ENCODE measurements at places on chromosomes 1 and 21.

DNA sequence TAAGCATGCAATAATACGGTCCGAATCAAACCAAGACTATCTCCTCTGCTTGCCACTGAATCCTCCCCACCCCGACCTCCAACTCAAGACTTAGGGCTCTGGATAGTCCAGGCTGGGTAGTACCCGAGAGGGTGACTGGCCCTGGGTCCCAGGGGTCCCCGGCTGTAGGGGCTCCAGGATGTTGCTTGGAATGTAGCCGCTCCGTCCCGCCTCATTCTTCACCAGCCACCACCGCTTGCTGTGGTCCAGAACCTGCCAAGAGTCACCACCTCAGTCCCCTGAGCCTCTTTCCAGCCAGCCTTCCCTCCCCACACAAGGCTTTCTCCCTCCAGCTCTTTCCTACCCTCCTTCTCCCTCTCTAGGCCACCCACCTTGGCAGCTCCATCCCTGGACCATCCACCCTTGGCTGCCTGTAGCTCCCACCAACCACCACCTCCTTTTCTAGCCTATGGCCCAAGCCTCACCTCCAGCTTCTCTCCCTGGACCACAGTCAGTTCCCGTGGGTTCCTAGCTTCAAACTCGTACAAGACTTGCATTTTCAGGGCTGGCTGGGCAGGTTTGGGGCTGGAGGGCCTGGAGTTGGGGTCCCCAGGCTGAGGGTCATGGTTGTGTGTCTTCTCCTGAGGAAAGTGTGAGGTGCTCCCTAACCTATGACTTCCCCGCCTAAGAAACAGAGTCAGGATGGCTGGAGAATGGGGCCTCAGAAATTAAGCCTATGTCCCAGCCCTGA lies 10.9 kb upstream of the GSTM3 start:
- no peak for DNase-seq

- DNase-seq = no peak
These were observed 635 bp upstream of the MMEL1 start for GRCh38 chr1:2633366-2633935.

DNA sequence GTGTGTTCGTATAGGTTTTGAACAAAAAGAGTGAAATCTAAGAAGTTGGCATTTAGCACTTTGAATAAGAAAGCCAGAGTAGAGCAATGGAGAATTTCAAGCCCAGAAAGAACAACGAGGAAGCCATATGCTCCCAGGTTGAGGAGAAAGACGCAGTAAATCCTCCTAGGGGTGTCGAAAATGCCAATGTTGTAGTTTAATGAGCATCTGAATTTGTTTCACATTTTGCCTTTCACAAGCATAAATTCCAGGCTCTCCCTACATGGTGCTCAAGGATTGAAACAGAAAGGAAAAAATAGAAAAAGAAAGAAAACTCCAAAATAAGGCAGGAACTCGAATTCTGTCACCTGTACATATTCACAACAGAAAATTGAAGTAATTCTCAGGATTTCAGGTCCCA lies 264.7 kb upstream of the SGIP1 start:
- no peak for DNase-seq

GRCh38 chr21:33286600-33287456 lies 20.7 kb downstream of the IL10RB start:
- DNase-seq = no peak

DNA sequence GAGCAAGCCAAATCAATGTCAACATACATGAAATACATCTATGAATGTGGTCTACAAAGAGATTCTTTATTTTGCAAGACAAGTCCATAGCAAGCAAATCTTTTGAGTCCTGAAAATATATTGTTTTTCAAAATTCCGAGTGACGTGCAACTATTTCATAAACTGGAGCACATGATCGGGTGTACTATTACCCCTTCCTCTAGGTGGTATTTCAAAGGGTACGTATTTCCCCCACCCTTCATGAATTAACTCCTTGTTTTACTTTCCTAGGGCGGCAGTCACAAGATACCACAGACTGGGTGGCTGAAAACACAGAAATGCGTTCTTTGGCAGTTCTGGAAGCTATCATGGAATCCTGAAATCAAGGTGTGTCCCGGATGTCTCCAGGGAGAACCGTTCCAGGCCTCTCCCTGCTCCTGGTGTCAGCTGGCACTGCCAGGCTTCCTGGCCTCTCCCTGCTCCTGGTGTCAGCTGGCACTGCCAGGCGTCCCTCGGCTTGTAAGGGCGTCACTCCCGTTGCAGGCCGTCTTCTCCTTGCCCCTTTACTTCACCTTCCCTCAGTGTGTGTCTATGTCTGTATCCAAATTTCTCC lies 55.3 kb downstream of the RIPK4 start:
- DNase-seq = no peak

DNA sequence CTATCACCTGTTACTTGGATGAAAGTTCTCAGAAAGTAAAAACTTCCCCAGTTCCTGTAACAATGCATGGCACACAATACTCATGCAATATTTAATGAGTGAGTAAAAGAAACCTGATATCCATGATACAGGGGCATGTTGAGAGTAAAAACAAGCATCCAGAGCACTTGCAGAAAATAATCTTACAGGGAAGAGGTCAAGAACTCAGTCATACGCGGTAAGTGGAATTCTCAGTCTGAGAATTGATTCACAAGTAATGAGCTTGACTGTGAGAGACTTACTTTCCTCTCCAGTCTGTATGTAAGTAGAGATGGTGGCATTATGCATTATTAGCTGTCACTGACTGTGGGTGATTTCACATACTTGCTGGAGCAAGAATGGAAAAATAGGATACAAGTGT lies 976.9 kb downstream of the BRINP3 start:
- no peak for DNase-seq

DNA sequence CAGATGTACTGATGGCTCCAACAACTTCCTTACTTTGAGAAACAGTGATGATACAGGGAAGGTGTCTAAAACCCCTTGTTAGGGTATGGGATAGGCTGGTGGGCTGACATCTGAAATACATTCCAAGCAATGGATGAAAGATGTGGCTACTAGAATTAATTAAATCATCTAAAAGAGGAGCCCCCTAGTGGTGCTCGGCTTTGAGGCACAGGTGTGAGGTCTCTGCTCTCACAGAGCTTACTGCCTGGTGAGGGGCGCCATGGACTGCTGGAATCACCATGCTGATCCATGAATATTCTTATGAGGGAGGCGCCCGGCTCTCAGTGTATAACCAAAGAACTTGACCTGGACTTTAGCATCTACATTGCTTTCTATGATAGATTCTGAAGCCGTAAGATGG lies 48.5 kb downstream of the GNG4 start:
- no peak for DNase-seq

- no peak for DNase-seq
These were observed 408.7 kb upstream of the PKN2 start for GRCh38 chr1:88275259-88275862.

GRCh38 chr1:38746941-38747600 lies 112.5 kb downstream of the RRAGC start:
- no peak for DNase-seq

DNA sequence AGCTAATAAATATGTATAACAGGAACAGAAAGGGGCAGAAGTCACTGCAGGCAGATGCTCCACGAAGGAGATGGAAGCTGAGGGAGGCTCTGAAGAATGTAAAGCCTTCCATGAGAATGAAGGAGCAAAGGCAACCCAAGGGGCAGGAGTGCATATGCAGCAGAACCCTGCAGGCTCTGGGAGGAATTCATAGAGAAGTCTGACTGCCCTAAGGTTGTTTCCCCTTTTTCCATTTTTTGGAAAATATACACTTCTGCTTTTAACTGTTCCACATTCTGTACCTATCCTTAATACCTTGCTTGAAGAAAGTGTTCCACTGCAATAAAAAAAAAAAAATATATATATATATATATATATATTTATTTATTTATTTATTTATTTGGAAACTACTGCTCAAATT lies 69.6 kb downstream of the CD34 start:
- DNase-seq = no peak

- no peak for DNase-seq
These were observed 20.1 kb upstream of the NKAIN1 start for GRCh38 chr1:31259746-31260145.

GRCh38 chr21:18495523-18495922 lies 91.9 kb upstream of the TMPRSS15 start:
- DNase-seq = no peak

GRCh38 chr21:44461005-44461404 lies 5.7 kb downstream of the LRRC3 start:
- no peak for DNase-seq

GRCh38 chr1:1603671-1604373 lies 3.9 kb upstream of the FNDC10 start:
- DNase-seq = no peak
